ENCODE measurements at places on chromosomes 7 and 10.

- peak; percentile 76 for DNase-seq
These were observed 45.3 kb upstream of the PIK3AP1 start for GRCh38 chr10:96765406-96766240.

DNA sequence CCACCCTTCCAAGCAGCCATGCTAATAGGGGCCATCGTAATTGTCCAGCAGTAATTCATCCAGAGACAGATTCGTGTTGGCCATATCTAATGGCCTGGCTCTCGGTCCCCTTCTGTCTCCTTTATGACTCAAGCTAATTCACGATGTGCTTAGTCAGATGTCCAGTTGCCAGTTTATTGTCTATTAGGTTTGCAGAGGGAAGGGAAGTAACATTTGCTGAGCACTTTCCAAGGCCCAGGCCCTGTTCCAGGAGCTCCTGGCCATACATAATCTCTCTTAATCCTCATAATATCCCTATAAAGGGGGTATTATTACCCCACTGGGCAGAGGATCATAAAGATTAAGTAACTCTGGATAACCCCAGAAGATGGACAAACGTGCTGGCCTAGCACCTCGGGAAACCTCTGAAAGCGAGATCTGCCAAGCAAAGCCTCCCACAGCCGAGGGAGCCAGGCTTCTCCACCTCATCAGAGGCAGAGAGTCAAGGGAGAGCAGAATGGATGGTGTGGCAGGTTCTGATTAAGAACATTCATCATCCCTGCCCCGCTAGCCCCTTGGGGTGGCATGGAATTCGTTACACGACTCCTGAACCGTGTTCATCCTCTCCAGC is 153.7 kb downstream of the PLXNA4 start:
- peak; percentile 44 for DNase-seq

DNA sequence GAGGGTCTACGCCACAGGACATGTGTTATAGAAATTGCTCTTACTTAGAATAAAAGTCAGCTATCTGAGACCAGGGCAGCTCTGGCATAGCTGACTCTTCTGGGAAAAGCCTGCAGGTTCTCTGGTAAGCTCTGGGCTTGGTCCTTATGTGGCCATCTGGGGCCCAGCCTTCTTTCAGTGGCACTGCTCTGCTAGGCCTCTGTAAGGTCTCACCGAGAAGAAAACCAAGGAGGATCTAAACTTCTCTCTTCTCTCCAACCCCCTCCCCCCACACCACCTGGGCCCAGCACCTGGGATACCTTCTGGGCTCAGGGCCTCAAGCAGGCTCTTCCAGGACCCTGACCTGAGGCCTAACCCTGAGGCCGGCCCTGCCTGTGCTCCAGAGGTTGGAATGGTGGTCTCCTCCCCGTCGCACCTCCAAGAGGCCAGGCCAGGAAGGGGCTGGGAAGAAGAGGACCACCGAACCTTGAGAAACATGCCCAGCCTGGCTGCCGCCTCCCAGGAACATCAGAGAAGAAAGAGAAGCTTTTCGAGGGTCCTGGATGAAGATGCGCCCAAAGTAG is 323.6 kb downstream of the GFRA1 start:
- DNase-seq: peak; percentile 21

- no peak for DNase-seq
These were observed 11.9 kb downstream of the SSC4D start for GRCh38 chr7:76397409-76398183.

- DNase-seq: no peak
These were observed 131.4 kb upstream of the MDFIC start for GRCh38 chr7:114790521-114790920.

DNA sequence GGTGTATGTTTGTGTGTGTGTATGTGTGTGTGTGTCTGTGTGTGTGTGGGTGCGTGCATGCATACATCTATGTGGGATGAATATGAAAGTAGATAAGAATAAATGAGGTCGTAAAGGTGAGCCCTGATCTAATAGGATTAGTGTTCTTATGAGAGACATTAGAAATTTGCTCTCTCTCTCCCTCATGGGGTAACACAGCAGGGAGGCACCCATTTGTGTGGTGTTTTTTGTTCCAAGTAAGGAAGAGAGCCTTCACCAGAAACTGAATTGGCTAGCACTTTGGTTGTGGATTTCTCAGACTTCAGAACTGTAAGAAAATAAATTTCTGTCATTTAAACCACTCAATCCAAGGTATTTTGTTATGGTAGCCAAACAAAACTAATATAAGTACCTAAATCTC is 353.7 kb upstream of the CHRM2 start:
- DNase-seq: no peak

- no peak for DNase-seq
These were observed 83.3 kb upstream of the DNAJC1 start for GRCh38 chr10:22086730-22087401.

DNA sequence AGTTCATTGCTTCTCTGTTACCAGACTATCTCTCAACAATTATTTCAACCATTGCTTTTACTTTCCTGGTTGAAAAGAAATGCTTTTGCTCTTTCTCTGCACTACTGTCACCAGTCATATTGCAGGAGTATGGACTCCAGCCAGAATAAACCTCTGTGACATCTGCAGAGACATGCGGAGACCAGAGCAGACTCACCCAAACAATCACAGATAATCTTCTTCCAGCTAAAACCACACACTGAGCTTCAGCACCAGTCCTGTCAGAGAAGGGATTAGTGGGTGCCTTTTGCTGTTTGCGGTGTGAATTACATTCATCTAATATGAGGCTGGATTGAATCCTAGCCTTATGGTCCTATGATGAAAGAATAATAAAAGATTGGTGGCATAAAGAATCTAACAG is 258.6 kb downstream of the CNTNAP2 start:
- peak; percentile 71 for DNase-seq

DNA sequence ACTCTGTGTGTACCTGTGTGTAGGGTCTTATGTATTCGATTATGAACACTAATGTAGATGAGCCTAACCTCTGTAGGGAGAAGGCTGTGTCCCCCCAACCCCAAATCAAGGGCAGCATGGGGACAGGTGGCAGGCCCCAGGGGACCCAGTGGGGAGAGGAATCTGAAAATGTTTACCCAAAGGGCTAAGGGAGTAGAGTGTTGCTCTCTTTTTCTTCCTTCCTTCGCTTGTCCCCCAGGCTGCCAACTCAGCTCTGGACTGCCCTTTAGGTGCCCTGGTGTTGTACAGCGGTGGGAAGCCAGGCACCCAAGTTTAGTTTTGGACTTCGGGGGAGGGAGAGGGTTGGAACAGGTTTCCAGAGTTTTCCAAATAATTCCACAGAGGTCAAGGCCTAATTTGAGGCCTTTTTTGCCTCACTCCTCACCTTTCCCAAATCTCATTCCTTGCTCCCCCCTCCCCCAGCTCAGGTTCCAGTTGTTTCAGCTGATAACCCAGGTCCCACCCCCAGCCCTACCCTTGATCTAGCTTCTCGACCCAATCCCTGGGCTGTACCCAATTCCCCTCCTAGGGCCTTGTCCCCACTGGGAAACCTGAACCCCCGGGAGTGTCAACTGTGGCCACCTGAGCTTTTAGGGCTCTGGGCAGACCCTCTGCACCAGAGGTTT is 9.1 kb upstream of the PAX2 start:
- no peak for DNase-seq

- no peak for DNase-seq
These were observed 231.8 kb downstream of the PTEN start for GRCh38 chr10:88095223-88095721.

GRCh38 chr10:13773043-13773442 is 186.3 kb downstream of the PRPF18 start:
- DNase-seq: no peak

- DNase-seq: no peak
These were observed 592 bp upstream of the PIK3CG start for GRCh38 chr7:106864298-106865081.

All from WERI-Rb-1 (cell line).